ENCODE measurements at places on chromosomes 6 and 20.
A peak's percentile ranks its signal among the peaks of the same experiment; 100 is the strongest.

- no peak for DNase-seq
Observed at GRCh38 chr6:134328792-134329191, 10.9 kb upstream of the SGK1 start.

DNA sequence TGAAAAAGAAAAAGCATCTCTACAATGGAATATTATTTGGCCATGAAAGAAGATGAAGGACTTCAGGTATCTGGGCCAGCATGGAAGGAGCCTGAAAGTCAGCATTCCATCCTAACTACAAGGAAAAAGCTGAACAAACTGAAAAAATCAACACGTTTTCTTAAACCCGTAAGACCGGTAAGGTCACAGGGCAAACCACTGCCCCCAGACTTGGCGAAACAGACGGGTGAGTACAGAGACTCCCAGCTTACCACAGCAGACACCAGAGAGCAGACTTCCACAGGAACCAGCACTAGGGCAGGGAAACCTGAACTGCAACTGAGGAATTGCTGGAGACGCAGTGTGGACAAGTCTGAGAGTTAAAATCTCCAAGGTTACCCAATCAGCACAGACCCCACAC, 31.4 kb downstream of the BEND3 start:
- DNase-seq: no peak

DNA sequence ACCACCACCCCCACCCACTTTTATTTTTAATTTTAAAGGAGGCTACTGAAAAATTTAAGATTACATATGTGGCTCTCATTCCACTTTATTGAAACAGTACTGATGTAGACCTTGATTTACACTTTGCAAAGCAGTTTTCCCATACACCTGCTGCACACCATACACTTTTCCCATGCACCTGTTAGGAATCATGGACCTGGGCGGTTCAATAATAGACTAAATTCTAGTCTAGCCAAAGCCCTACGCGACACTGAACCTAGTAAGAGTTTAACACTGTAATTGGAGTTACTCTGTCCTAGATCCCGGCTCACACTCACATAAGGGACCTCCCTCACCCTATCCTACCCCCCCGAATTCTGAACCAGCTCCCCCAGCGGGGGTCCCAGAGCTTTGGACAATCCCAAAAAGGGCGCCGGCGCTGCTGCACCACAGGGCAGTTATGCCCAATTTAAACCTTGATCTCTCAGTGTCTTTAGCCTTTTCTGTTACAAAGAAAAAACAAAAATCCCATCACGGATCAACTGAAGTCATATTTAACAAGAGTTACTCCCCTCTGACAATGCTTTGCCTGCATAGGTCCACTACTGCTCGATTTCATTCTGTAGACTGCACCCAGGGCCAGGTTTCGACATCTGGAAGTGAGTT, 2.4 kb upstream of the GCLC start:
- DNase-seq: no peak

GRCh38 chr20:62938105-62938888, at the start of gene GID8:
Gene GID8, plus strand, starts transcription at chr20:62938147. Its CDS starts 3,356 bp downstream, at chr20:62941503.
- no peak for DNase-seq

DNA sequence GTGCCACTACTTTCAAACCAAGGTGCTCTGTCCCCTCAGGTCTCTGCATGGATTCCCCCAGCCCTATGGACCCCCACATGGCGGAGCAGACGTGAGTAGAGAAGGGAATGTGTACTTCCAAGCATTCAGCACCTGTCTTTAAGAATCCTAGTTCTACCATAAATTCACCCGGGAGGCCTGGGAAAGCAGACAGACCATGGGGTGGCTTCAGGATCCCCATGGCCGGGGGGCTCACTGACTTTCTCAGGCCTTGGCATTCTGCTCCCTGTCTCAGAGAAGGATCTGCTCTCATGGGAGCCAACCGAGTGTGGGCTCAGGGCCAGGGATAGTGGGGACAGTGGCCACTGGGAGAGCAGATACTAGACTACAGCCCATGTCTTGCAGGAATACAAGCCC, 2.3 kb downstream of the CDC25B start:
- DNase-seq: no peak

- DNase-seq: no peak
Observed at GRCh38 chr6:7697820-7698623, 27.9 kb upstream of the BMP6 start.

- no peak for DNase-seq
Observed at GRCh38 chr20:22561965-22562577, 22.3 kb downstream of the FOXA2 start.

DNA sequence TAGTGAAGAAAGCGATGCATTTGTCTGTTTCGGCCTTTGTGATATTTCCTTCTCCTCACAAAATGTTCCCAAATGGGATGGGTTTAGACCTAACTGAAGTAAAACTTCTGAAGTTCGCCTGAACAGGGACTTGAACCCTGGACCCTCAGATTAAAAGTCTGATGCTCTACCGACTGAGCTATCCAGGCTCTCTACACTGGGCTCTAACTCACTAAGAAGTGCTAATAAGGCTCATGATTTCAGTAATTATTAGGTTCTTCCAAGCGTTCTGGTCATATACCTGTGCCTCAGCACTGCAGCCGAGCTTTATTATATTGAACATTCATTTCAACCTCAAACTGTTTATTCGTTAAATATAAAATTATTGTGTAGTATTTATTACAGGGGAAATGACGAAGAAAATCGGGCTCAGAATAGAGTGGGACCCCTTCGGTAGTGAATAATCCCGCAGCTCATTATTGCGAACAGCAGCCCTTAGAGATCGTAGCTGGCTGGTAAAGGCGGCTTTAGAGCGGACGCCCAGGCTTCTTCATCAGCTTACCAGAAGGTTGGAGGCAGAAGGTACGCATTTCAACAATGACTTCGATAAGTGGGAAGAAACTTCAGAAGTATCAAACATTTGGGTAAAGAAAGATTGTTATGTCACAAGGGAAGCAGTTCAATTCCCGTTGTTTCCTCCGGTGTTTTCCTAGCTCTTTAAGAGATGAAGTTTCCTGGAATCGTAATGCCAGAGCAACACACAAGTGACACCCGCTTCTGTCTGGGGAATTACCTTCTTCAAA, 119.0 kb upstream of the ZNF184 start:
- no peak for DNase-seq

DNA sequence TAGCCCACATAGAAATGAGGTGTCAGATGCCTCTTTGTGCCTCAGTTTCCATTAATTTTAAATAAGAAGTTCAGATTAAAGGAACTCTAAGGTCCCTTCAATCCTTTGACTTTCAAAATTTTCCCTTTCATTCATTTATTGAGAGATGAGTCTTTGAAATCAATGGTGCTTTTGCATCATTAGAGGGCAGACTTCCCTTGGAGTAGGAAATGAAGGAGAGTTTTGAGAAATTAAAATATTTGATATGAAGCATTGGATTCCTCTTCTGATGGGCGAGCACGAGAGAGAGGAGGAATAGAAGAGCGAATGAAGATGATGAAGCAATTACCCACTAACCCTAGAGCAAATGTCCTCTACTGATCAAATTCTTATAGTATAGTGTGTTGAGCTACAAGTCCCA, 105.7 kb downstream of the EDN1 start:
- DNase-seq: no peak

DNA sequence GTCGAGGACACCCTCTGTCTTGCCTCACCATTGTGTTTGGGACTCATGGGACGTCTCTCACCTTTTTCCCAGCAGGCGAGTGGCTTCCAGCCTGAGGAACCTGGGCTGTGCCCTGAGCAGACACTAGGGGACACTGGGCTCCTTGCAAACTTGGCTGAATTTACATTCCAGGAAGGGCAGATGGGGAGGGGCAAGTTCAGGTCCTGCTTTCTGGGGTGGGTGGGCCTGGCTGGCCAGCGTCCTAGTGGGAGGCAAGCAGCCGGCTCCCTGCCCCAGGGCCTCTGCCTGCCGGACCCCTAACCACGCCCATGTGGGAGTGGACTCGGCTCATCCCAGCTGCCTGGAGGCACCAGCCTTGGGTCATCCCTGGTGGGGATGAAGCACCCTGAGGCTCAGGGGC, 48.2 kb upstream of the MLN start:
- DNase-seq: no peak

- no peak for DNase-seq
Observed at GRCh38 chr6:5997420-5997987, 9.2 kb downstream of the NRN1 start.

- no peak for DNase-seq
Observed at GRCh38 chr20:43975096-43975768, 60.6 kb downstream of the TOX2 start.

DNA sequence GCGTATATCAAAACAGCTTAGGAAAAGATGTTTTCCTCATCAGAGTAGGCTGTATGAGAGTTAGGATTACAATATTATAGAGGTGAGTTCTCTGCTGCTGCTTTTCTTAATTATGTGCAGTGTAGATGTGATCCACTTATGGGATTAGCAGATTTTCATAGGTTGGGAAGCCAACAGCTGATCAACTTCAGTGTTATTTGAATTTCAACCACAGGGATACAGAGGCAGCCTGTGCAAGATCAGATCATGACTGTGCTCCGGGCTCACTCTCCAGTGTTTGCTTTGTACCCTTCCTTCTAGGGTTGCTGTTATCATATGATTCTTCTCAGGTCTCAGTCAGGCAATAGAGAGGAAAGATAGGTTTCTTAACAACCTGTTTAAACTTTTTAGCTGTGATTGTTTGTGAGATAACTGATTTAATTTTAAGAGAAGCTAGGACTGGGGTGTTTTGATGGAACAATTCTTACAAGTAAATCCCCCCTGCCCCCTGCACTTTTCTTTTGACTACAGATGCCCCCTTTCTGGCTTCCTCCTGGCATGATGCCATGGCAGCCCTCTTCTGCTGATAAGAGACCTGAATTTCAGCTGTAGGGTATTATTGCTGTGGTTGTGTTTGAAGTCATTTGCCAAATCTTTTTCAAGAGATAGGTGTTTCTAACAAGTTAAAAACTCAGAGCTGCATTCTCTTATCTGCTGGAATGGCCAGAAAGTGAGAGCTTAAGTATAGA, 8.5 kb downstream of the RNF8 start:
- no peak for DNase-seq

- no peak for DNase-seq
Observed at GRCh38 chr20:23410916-23411695, 10.2 kb downstream of the NAPB start.

DNA sequence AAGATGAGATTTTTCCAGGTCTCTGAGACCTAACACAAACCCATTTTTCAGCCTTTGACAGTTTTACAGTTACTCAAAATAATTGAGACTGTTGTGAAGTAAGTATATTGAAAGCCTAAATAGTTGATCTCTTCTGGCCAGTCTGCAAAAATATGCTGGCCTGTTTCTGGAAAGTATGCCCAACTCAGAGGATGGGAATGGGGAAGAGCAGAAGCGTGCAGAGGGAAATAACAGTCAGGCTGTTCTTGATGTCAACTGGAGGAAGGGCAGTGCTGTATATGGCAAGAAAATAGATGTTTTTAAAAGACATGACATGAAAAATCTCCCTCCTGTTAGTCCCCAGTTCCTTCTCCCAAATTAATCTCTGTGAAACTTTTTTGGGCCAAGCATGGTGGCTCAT, 3.8 kb downstream of the GID8 start:
- DNase-seq: no peak

GRCh38 chr20:41339957-41340326, 679 bp upstream of the LPIN3 start:
- DNase-seq: peak; percentile 86

DNA sequence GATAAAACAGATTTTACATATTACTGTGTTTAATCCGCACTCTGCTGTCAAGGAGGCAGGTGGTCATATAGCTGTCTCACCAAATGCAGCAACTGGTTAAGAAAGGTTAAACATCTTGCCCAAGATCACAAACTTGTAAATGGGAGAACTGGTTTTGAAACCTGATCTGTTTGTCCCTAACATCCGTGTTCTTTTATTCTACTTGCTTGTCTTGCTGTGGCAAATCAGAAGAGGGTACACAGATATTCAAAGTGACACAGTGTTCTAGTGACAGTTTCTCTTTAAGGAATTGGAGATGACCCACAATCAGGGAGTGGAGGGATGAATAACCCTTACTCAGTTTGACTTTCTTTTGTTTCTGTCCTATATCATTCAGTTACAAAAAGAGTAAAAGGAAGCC, 83.0 kb upstream of the SGK1 start:
- no peak for DNase-seq

GRCh38 chr6:81475646-81476045, 276.8 kb downstream of the TENT5A start:
- no peak for DNase-seq

- no peak for DNase-seq
Observed at GRCh38 chr6:138484018-138484731, 15.1 kb downstream of the NHSL1 start.

DNA sequence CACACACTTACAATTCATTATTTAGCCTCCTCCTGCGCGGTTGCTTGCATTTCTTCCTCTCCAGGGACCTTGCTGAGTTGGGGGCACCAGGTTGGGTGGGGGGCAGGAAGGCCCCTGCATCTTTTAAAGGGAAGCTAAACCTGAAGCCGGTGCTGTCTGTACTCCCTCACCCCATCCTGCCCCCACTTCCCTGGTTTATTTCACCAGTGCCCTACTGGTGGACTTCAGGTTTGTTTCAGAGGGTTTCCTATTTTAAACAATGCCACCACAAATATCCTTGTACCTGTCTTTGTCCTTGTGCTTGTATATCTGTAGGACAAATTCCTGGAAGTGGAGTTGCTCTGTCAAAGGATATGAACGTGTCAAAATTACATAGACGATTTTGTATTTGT, 21.0 kb downstream of the PTK7 start:
- no peak for DNase-seq

DNA sequence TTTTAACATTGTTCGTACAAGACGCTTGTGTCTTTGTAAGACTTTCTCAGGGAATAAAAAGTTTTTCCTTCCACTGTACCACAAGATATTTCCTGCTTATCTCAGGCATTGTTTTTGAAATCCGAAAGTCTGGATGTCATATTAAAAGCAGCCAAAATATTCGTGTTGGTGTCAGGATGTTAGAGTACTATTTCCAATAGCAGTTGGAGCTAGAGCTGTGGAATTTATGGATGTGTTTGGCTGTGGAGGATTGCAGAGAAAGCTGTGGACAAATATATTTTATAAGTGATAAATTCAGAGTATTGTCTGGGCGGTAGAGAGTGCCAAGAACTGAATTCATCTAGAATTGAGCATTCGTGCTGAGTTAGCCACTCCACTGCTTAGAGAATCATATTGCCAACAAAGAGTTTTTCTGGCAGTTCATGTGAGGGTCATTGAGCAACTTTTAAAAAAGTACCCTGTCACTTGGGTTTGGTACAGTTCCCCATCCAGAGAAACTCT, 57.7 kb downstream of the ZDHHC14 start:
- DNase-seq: no peak

DNA sequence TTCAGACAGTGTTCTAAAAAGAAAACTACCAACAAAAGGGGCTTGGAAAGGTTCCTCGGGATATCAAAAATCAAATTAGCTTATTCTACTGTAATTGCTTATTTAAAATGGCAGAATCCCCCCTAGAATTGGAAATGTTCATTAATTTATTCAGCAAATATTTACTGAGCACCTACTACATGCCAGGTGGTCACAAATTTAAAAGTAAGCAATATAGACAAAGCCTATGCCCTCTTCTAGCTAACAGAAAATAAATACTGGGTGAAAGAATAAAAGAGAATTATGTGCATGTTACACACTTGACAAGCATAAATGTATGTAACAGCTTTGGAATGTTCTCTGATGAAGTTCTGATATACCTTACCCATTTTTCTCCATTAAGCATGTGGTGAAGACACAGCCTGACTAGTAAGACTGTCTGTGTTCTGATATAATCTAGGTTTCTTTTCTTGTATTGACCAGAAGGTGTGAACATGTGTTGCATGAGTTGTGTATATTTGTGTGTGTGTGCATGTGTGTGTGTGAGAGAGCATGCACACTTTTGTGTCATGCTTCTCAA, 606.7 kb upstream of the CITED2 start:
- DNase-seq: no peak
